WTC11 (cell line): ENCODE measurements at places on chromosomes 12 and 14.
A peak's percentile ranks its signal among the peaks of the same experiment; 100 is the strongest.

DNA sequence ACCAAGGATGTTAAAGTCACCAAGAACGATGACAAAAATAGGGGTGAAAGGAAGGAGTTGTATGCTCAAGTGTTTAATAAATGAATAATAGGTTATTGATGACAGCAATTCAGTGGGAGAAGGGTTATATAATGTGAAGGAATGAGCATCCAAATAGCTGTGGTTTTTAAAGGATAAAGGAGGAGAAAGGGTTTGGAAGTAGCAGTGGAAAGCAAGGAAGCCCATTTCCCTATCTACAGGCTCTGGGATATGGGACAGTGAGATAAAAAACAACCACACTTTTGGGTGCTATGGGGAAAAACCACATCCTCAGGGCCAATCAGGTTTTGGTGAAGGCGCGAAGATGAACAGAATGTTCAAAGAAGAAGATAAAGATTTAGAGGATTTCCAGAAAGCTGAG lies 258.6 kb downstream of the ZFP36L1 start:
- DNase-seq = no peak

- DNase-seq = no peak
Observed at GRCh38 chr12:88029093-88029665, at the start of gene C12orf50. C12orf50 (minus strand) TSS chr12:88029401; CDS start chr12:88026962, 2,439 bp downstream.

GRCh38 chr14:77931441-77931840 lies 131.5 kb downstream of the ADCK1 start:
- DNase-seq = no peak

- DNase-seq = no peak
Observed at GRCh38 chr12:57816001-57816854, 2.3 kb downstream of the AVIL start.

DNA sequence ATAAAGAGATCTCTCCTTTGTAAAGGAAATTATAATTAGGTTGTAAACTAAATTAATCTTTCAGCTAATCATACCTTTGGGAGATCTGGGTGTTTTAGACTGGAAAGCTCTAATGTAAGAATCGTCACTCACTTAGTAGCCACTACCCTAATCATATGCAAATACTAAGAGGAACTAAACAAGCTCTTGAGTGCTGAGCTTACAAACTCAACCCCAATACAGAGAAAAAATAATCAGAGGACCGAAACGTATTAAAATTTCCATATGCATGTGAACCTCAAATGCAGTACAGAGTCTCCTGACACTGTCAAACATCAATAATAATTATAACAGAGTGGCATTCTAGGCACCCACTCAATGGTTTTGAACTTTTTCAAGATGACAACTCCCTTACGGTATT lies 235.3 kb upstream of the FOXN3 start:
- no peak for DNase-seq

GRCh38 chr12:63845726-63846125 lies 1.2 kb downstream of the SRGAP1 start:
- DNase-seq = no peak

DNA sequence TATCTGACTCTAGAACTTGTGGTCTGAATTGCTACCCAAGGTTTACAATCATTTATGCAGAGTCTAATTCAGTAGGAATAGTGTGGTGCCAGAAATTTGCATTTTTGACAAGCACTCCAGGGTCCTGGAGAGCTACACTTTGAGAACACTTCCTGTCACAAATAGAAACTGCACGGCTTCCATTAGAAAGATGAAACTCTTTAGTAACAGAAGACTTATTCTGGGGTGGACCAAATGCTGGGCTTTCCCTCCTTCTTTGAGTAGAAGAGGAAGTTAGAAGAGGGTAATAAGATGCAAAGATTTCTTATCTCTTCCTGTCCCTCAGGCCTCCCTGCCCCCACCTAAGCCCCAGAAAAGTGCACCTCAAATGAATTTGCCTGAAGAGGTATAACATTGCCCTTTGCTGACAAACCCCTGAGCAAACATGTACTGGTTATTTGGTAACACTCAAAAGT lies 28.4 kb downstream of the DGLUCY start:
- DNase-seq = no peak

GRCh38 chr14:105445290-105445689 lies 25.7 kb downstream of the MTA1 start:
- no peak for DNase-seq

DNA sequence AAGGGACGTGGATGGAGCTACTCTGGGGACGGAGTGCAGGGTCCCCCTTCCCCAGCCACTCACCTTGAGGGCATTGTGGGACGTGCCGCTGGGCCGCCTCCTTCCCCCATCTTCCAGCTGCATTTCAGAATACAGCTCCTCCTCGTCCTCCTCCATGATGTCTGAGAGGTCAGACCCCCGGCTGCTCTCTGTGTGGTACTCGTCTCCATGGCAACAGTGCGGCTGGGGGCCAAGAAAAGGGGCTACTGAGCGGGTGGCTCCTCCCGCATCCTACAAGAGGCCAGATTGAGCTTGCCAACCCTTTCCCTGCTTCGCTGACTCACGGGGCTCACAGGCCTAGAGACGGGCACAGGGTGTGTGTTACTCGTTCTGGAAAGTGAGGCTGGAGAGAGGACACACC lies 90.4 kb downstream of the PIWIL1 start:
- DNase-seq = no peak

GRCh38 chr14:61475316-61475715 lies 153.9 kb downstream of the PRKCH start:
- DNase-seq = no peak

GRCh38 chr14:20632448-20632830 lies 9.1 kb downstream of the OR6S1 start:
- no peak for DNase-seq

GRCh38 chr14:104373055-104373854 lies 206.3 kb upstream of the C14orf180 start:
- no peak for DNase-seq

- DNase-seq = no peak
Observed at GRCh38 chr14:61925043-61925442, 162.8 kb downstream of the SNAPC1 start.

DNA sequence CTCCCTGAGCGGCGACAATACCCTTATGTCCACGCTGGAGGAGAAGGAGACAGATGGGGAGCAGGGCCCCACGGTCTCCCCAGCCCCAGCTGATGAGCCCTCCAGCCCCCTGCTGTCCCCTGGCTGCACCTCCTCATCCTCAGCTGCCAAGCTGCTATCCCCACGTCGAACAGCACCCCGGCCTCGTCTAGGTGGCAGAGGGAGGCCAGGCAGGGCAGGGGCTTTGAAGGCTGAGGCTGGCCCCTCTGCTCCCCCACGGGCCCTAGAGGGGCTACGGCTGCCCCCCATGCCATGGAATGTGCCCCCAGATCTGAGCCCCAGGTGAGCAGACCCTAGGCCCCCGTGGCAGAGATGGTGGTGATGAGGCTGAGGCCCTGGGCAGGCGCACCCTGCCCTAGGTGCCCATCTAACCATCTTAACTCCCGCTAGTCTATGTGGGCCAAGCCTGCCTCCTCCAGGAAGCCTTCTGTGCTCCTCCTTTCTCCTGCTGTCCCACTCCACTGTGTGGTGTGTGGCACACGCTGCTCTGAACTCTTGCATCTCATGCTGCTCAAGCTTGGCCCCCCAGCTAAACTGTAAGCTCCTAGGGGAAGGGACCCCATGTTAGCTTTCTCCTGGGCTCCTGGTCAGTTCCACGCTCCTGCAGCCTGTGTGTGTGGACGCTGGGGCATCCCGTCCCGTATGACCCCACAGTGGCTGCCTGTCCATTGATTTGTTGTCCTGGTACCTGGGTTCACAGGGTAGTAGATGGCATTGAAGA lies 12.1 kb downstream of the MCRS1 start:
- no peak for DNase-seq

DNA sequence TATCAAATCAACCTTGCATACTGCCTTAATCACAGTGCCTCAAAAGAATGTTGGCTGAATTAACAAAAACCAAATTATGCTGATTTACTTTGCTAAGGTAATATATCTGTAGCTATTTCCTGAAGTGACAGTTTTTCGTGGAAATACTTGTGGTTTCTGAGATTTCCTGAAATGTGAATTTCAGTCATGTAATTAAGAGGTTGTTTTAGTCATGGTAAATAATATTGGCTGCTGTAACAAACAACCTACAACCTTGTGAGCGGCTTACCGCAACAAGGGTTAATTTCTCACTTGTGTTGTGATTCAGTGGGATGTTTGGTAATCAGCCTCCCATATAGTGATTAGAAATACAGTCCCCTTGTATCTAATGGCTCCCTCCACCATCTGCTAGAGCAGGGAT lies 387.9 kb downstream of the NELL2 start:
- DNase-seq = no peak

- no peak for DNase-seq
Observed at GRCh38 chr12:59859171-59859510, 263.3 kb downstream of the SLC16A7 start.

- no peak for DNase-seq
Observed at GRCh38 chr14:103734081-103734888, 18.7 kb downstream of the ZFYVE21 start.

- peak; percentile 19 for DNase-seq
Observed at GRCh38 chr14:75578786-75579337, 442 bp downstream of the FLVCR2 start.

- DNase-seq = no peak
Observed at GRCh38 chr12:98812225-98812624, 167.1 kb downstream of the APAF1 start.

DNA sequence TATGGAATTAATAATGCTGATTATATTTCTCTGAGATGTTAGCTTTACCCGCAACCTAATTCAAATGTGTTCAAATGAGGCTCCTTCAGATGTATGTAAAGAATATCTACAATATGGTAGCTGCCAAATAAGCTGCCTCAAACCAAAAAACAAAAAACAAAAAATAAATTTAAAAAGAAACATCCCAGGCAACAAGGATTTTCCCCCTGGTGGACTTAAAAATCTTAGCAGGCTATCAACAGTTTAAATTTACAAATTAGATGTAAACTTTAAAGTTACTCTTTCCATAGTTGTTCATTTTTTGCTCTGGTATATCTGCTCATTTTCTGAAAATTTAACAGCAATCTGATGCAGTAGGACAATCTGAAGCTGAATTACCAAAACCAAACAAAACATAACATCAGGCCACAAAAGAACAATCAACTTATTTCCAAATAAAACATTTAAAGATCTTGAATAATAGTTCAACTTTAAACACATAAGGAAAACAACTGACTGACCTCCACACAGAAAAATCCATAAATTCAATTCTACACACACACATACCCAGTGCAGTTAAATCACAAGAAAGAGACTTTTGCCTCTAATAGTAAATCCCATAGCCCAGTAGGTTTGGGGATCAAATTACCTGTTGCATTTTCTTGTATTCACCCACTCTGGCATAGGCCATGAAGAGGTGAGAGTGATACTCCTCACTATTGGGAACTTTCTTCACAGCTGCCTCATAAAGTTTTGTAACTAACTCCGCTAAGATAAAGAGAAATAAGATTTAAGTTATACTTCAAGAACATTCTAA lies 21.3 kb downstream of the NAA25 start:
- DNase-seq = no peak

- no peak for DNase-seq
Observed at GRCh38 chr14:47961634-47962033, 286.2 kb upstream of the MDGA2 start.

DNA sequence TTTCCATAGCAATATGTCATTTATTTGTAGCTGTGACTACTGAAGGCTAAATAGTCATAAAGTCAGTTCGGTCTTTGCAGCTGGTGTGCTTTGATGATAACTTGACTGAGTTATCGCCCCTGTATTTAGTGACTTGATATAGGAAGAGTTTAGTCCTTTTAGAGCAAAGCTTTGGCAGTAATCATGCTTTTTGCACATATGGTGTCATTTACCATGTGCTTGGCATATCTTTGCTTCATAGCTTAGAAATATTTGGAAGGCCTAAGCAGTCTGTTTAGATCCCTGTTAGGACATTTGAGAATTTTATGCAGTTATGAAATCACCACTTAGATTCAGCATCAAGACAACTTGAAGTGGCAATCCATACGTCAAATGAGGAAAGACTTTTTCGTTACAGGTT lies 31.6 kb downstream of the POLR3B start:
- DNase-seq = no peak

- no peak for DNase-seq
Observed at GRCh38 chr12:26317942-26318575, 122.7 kb downstream of the SSPN start.

- DNase-seq = no peak
Observed at GRCh38 chr12:21989819-21990412, 48.7 kb upstream of the ABCC9 start.

- no peak for DNase-seq
Observed at GRCh38 chr12:132955094-132956010, 754 bp downstream of the ZNF605 start.

DNA sequence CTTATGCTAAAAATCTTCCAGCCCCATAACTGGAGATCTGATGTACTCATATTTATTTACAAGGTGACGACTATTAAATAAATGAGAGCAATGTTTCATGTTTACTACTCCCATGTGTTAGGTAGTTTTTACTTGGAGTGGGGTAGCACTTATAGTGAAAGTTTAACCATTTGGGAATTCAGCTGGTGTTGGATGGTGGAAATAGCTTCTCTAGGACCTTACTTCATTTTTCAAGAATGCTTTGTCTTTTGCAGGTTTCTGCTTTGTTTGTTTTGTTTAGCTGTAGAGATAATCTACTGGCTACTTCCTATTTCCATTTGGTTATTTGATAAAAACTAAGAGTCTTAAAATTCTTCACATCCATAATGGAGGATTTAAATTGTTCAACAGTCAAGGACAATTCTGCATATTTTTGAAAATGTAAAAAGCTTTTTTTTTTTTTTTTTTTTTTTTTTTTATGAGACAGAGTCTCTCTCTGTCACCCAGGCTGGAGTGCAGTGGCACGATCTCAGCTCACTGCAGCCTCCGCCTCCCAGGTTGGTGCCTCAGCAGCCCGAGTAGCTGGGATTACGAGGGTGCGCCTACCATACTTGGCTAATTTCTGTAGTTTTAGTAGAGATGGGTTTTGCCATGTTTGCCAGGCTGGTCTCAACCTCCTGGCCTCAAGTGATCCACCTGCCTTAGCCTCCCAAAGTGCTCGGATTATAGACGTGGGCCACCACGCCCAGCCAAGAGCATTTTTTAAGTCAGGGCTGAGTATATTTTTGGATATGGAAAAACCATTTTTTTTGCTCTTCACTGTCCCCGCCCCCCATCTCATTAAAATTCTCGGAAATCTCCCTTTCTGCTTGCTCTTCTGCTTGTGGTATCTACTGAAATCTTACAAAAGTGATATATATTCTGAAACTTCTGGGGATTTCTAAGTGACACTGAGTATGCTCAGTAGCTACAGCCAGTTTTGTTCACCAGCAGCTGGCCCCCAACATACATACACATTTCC lies 1.4 kb upstream of the ABCD2 start:
- no peak for DNase-seq

DNA sequence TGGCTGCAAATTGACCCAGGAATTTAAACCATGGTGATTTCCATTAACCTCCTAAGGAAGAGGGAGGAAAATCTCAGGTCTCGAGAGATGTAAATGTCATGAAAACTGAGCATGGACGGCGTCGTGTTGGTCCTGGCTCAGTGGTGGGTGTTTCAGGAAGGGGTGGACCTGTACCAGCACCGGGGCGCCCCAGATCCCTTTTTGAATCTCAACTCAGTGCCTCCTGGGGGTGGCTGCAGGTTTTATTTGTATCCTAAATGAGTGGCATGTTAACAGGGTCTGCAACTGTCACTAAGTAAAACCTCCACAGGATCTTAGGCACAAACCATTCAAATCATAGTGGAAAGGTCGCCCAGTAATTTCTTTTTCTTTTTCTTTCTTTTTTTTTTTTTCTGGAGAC lies 101.3 kb downstream of the ASCL4 start:
- no peak for DNase-seq
